ENCODE measurements at places on chromosomes 11 and 22.

- DNase-seq, result no peak
Observed at GRCh38 chr11:117580866-117581265, 216.2 kb downstream of the DSCAML1 start.

DNA sequence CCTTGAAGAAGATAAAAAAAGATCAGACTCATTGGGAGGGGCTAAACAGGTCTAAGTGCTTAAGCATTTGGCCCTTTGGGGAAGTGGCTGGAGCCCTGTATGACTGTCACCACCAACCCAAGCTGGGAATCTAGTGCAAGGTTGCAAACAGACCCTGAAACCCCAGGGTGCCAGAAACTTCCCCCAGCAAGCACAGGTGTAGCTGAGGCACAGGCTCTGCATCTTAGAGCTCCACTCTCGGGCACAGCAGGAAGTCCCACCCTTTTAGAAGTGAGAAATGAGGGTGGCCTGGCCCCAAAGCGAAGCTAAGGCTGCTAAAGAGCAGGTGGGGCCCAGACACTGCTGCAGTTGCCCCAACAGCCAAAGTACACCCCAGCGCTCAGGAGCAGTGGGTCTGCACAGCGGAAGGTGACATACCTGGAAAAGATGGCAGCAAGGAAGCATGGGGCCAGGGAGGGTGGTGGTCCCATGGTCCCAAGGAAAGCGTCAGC lies 5.8 kb upstream of the KDM2A start:
- no peak for DNase-seq

DNA sequence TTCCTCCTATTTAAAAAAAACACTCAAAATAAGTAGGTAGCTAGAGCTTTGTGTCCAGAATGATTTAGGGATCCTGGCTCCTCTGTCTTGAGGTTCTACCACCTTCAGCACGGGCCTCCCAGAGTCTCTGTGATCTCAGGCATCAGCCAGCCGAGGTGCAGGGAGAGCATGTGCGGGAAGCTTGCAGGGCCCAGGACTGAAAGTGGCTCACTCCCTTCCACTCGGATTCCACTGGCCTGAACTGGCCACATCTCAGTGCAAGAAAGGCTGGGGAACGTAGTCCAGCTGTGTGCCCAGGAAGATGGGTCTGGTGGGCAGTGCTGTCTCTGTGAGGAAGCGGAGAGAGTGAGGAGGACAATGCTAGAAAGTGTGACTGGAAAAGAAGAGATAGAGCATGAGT lies 68.3 kb upstream of the MYOD1 start:
- no peak for DNase-seq

DNA sequence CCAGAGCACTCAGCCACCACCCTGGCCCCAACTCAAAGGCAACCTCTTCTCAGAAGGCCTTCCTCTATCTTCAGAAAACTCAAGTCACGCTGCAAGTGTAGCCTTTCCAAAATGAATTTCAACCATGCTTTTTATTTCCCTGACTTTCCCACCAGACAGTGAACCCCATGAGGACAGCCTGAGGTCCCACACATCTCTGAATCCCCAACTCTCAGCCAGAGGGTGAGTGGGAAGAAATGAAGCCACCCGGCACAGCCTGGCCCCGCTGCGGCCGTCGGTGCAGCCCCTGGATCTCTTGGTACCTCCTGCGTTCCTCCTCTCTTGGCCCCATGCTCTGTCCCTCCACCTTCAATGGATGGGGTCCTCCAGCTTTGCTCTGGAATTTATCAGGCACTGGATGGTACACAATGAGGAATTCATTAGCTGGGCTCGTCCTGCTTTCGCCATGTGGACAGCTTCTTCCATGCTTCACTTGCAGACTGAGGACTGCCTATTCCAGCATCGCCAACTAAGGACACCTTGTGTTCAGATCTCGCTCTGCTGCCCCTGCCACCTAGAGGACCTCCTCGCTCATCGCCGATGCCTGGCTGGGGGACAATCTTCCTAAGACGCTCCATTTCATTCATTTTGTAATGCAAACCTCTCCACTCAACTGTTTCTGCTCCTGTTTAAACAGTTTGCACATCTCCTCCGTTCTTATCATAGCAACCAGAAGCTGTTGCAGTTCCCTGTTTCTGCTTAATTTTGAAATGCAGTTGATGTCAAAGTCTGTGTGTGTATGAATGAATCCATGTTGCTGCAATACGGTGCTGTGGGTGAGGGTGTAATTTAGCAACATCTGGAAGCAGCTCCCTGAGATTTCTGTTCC lies 672.1 kb downstream of the TBC1D22A start:
- DNase-seq, result no peak

DNA sequence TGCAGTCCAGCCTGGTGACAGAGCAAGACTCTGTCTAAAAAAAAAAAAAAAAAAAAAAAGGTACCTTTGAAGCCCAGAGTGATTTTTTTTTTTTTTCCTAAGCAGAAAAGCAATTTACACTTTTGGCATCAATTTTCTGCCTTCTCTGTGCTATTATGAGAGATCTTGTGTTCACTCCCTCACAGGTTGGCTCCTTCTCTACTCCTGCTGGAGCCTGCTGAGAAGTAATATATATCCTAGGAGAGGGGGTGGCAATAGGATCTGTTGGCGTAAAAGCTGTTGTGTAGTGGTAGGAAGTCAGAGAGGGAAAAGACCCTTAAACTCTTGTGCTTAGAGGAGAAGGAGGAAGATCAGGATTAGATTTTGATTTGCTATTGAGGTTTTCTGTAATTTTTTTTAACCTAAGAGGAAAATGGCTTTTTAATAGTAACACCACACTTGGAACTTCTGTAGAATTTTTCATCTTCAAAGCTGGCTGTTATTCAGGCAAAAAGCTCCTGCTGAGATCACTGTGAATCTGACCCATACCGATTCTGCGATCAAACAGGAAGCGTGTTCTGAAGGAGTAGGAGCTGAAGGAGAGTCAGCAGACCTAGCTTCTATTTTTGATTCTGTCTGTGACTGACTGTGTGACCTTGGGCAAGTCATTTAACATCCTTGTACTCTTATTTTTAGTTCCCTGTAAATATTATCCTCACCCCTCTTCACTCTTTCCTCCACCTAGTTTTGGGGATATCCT lies 77.7 kb downstream of the TRIM44 start:
- DNase-seq, result no peak

DNA sequence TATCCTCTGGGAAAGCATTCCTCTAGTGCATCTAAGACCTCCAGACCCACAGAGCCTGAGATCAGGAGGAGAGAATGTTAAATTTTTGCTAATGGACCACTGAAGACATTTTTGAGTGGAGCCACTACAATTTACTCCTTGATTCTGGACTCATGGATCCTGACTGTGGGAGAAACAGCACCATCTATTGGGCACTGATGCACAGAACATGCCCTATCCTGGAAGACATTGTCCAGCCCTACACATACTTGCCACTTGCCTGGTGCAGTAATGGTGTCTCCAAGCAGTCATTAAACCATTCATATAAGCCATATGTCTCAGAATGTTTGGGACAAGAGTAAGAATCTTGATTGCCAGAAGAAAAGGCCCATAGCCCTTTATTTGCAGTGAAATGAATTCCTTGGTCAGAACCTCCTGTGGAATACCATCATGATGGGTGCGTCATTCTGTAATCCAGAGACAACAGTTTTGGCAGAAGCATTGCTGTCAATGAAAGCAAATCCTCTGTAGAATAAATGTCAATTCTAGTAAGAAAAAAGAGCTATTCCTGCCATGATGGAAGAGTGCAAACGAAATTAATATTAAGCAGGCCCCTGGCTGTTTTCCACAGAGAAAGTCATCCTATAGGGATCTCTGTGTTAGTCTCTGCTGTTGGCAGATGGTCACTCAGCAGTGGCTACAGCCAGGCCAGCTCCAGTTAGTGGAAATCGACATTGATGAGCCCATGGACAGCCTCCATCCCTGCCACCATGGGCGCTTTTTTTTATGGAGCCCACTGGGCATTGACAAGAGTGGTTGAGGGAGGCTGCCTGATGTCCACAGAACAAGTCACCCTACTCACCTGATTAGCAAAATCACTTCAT lies 43.5 kb downstream of the GGTLC2 start:
- peak; percentile 0 for DNase-seq
